ENCODE measurements at places on chromosomes 4 and X.
A peak's percentile ranks its signal among the peaks of the same experiment; 100 is the strongest.

DNA sequence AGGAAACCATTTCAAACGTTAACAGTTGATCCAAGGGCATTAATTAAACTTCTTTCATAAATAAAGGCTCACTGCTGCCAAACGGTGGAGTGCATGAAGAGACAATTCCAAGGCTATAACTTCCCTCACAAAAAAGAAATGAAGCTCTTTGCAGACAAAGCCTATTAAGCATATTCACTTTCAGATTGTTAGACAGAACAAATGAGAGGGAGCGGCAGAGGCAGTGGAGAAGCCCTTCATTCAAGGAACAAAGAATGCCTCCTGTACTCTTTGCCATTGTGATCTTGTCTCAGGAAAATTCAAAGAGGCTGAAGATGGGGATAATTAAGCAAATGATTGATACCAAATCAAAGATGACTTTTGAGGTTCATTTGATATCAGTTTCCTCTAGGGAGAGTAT lies 370.5 kb upstream of the FAT1 start:
- DNase-seq: no peak

DNA sequence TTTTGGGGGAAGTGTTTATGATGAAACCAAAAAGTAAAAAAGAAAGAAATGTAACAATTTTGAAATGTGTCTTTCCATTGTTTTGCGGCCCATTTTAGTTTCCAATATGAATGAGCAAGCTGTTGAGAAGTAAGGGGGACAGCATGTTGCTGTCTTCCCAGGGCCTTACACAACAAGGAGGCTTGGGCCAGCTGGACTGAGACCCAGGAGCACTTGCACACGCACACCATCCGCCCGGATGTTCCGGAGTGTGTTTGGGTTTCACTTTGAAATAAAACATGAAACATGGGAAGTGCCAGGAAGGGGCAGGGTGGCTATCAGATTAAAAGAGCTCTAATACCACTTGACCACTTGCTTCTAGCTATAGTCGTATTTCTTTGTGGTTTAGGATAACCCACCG lies 144.4 kb downstream of the NHS start:
- no peak for DNase-seq

DNA sequence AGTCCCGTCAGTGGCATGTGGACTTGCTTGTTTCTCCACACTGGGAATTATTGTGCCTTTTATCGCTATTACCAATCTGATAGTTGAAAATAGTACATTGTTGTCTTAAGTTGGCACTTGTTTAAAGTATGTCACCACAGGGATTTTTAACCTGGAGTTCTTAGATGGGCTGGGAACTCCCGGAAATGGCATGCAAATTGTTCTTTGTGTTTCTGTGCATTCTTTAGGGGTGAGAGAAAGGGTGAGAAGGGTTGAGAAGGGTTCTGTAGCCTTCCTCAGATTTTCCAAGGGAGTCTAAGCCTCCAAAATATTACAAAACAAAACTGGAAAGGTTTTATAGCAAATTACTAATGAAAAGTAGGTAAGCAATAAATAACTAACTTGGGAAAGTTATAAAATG lies 176.9 kb downstream of the ZIC3 start:
- no peak for DNase-seq

DNA sequence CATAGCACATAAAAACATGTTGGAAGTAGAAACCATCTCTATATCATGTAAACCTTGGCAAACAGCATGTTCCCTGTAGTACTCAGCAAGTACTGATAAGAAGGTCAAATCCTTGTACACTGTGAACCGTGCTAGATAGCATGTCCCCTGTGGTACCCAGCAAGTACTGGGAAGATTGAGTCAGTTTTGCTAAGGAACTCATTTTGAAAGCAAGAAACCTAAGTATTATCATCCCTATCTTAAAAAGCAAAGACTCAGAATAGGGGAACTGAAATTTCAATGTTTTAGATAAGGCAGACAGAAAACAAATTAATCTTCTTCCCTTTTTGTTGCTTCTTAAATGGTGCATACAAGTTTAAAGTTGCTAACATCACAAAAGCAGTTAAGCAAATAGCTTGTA lies 180.2 kb downstream of the RBM46 start:
- DNase-seq: no peak

- DNase-seq: no peak
Observed at GRCh38 chr4:56425518-56425917, 9.9 kb downstream of the PPAT start.

DNA sequence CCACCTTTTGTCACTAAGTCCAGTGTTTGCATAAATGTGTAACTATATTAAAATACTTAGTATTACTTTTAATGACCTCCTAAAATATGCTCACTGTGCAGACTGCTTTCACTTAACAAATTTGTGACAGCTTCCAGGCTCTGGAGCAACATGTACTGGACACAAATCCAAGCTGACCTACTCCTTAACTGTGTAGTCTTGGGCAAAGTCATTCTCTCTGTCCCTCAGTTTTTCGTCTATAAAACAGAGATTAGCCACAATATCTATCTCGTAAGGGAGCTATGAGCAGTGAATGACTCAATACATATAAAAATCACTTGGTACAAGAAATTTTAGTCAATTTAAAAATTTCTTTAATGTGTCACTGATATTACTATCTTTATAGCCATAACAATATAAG lies 20.4 kb upstream of the RAB40A start:
- no peak for DNase-seq

GRCh38 chr4:113457886-113458285 lies 303.7 kb downstream of the CAMK2D start:
- DNase-seq: peak; percentile 63

- DNase-seq: no peak
Observed at GRCh38 chr4:98993419-98994071, 2.0 kb upstream of the METAP1 start.

- no peak for DNase-seq
Observed at GRCh38 chrX:101191217-101191750, 28.3 kb upstream of the DRP2 start.

DNA sequence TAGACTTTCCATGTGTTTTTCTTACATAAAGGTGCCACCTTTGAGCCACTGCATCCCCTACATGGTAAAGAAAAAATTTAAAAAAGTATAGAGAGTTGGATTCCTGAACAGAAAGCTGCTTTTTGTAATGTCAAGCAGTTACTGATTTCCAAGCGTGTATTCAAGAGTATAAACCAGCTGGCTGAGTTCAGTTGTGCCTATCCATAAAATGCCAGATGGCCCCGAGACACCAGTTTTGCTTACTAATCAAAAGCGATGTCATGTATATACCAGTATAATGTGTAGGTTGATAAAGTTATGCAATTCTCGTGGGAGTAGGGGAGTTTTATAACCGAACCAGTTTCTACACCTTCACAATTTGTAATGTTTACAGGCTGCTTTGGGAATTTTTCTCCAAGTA lies 26.2 kb upstream of the PNPLA4 start:
- no peak for DNase-seq

- DNase-seq: no peak
Observed at GRCh38 chr4:17283251-17283650, 228.6 kb downstream of the QDPR start.

DNA sequence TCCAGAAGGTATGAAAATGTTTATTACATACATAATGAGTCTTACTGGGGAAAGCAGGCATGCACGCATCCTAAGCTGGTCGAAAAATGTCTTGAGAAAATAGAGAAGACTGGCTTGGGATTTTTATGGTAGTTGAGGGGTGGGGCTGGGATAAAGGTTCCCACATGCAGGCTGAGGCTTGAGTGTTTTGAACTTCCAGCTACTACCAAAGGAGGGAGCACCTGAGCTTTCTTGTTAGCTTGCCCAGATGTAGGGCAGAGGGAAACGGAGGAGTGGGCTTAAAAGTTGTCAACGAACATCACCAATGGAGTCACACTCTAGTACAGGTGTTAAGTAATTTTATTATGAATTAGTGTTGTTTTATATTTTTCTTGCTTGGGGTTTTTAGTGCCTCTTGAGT lies 39.6 kb upstream of the SRPX start:
- peak; percentile 53 for DNase-seq

DNA sequence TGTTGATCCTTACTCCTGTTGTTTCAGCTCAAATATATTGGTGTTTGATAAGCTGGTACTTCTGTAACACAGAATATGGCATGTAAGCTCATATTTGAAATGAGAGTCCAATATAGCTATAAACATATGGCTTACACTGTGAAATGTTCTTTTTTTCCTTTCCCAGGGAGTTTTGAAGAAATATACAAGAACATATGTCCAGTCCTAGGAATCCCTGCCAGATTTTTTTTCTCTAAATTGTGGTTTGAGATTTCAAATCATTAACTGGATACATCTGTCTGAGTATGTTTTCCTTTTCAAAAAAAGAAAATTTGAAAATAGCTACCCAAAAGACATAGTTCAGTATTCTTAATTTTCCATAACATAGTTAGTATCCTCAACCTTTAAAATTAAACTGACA lies 60.2 kb downstream of the HMGB2 start:
- DNase-seq: peak; percentile 20

GRCh38 chrX:136163689-136164088 lies 16.4 kb downstream of the FHL1 start:
- no peak for DNase-seq

GRCh38 chr4:141339391-141339790 lies 118.7 kb downstream of the ZNF330 start:
- no peak for DNase-seq

GRCh38 chr4:150211016-150211415 lies 132.8 kb downstream of the DCLK2 start:
- DNase-seq: no peak

DNA sequence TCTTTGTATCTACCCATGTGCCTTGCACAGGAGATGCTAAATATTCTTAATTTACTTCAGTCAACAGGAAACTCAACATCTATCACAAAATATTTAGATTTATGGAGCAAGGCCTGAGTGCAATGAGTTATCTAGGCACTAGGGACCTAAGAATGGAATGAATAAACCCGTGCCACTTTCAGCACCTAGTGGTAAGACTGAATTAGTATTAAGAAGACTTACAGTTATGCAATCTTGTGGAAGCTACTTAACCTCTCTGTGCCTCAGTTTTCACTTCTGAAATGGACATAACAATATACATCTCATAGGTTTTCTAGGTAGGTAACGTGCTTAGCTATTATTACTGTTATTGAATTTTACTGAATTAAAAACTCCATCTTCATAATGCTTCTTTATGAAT lies 144.6 kb upstream of the MAP3K15 start:
- peak; percentile 33 for DNase-seq

DNA sequence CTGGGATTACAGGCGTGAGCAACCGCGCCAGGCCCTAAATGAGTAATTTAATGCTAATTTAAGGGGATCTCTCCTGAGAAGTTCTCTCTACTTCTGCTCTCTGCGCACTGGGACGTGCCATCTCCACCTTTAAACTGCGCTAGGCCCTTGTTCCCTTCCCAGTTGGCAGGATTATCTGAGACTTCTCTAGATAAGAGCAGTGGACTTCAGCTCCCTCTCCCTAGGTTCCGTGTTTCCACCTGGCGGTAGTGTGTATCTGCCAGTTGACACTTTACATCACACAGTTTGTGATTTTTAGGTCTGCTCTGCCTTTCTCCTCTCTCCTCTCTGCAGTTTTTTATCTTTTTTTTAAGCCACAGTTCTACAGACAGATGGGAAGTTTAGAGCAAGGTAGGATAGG lies 40.2 kb downstream of the ARHGAP10 start:
- DNase-seq: no peak

- no peak for DNase-seq
Observed at GRCh38 chrX:43314525-43314924, 341.6 kb upstream of the MAOA start.

DNA sequence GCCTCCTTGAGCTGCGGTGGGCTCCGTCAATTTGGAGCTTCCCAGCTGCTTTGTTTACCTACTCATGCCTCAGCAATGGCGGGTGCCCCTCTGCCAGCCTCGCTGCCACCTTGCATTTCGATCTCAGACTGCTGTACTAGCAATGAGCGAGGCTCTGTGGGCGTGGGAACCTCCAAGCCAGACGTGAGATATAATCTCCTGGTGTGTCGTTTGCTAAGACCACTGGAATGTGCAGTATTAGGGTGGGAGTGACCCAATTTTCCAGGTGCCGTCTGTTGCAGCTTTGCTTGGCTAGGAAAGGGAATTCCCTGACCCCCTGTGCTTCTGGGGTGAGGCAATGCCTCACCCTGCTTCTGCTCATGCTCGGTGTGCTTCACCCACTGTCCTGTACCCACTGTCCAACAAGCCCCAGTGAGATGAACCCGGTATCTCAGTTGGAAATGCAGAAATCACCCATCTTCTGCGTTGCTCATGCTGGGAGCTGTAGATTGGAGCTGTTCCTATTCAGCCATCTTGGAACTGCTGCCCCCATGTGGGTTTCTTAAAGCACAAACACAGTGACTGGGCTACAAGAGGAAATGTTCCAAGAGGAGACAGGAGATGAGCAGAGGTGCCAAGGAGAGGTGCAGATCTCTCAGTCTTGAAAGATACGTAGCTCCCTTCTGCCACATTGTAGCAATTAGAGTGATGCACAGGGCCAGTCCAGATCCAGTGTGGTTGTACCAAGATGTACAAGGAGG lies 193.0 kb upstream of the IGFBP7 start:
- peak; percentile 6 for DNase-seq

DNA sequence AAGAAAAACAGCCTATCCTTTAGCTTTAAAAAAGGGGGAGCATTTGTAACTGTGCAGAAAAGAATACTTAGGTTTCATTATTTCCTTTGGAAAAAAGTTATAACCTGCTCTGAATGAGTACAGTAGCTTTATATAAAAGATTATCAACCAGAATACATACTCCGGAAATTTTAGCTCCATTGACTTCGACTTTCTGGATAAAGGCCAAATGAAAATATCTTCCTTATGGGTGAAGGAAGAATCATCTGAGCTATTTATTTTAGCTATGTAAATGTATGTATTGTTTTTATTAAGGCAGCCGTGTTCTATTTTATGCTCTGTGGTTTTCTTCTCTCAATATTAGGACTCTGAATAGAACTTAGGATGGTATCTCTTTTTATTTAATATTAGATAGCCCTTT lies 69.0 kb upstream of the ETNPPL start:
- peak; percentile 17 for DNase-seq

- no peak for DNase-seq
Observed at GRCh38 chr4:36385951-36386571, 104.6 kb downstream of the DTHD1 start.

- peak; percentile 63 for DNase-seq
Observed at GRCh38 chr4:7034262-7035081, 8.7 kb upstream of the TADA2B start.

DNA sequence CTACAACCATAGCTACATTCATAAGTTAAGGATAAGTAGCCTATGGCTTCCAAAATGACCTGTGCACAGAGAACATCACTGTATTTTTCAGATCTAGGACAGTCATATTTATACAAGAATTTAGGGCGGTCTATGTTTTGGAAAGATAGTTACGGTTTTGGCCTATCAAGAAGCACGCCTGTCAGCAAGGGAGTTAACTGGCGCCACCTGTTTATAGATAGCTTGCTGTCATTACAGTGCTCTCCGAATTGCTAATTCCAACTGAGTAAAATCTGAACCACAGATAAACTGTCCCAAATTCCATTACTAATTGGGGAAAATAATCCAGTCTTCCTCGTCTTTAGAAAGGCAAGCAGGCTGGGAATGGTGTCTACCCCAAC lies 646 bp downstream of the ABCB7 start:
- DNase-seq: peak; percentile 14

- DNase-seq: peak; percentile 39
Observed at GRCh38 chr4:168711197-168712140, 214.6 kb downstream of the PALLD start.

GRCh38 chr4:34105311-34105710 lies 2139.0 kb downstream of the ARAP2 start:
- DNase-seq: peak; percentile 85

- DNase-seq: peak; percentile 2
Observed at GRCh38 chr4:117225471-117225870, 140.1 kb upstream of the TRAM1L1 start.

Measured in choroid plexus epithelial cell (primary cell).